Inflammatory macrophage treated with lipopolysaccharide for 1 hour (primary cell): ENCODE measurements at places on chromosomes 7 and 10.
A peak's percentile ranks its signal among the peaks of the same experiment; 100 is the strongest.

DNA sequence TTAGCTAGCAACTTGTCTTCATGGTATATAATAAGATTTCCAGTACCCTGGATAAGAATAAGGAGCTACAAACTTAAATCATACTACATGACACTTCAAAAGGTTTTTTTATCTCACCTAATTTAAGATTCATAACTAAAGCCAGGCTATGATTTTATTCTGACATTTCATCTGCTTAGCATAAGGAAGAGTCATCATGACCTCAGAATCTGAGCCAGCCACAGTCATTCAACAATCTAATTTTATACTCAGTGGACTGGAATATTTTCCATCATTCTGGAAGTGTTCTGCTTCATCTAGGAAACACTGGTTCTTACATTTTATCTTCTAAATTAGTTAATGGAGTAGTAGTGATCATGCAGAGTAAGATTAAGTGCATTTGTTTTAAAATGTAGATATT, 102.1 kb upstream of the KCND2 start:
- DNase-seq: no peak

GRCh38 chr10:64396105-64396708, 875.0 kb downstream of the REEP3 start:
- DNase-seq: no peak

- no peak for DNase-seq
Measured at GRCh38 chr7:99597762-99598501, at the start of gene TMEM225B. Gene TMEM225B (plus strand): TSS chr7:99598267. CDS start chr7:99604389, 6,122 bp downstream.

DNA sequence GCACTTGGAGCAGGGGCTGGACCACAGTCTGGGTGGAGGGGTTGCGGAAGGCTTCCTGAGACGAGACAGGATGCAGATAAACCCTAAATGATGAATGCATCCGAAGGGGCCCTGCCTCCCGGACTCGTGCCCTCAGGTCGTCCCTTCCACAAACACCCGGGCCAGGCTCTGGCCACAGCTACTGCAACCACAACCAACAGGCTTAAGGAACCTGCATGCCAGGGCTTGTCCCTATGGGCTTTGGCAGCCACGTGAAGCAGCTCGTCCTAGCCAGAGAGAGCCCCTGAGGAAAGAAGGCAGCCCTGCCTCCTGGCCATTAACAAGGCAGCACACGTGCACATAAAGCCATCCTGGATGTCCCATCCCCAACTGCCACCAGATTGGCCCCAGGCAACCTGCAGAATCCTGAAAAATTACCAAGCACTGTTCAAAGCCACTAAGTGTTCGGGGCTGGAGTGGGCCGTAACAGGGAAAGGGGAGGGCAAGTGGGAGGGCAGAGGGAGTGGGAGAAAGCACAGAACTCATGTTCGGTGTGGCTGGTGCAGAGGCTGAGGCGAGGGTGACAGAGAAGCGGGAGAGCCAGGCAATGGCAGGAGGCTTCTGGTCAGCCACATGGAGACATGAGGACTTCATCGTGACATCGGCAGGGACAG, 62.7 kb downstream of the MAD1L1 start:
- no peak for DNase-seq

- DNase-seq: peak; percentile 95
Measured at GRCh38 chr10:48512861-48513260, 92.0 kb downstream of the ARHGAP22 start.

DNA sequence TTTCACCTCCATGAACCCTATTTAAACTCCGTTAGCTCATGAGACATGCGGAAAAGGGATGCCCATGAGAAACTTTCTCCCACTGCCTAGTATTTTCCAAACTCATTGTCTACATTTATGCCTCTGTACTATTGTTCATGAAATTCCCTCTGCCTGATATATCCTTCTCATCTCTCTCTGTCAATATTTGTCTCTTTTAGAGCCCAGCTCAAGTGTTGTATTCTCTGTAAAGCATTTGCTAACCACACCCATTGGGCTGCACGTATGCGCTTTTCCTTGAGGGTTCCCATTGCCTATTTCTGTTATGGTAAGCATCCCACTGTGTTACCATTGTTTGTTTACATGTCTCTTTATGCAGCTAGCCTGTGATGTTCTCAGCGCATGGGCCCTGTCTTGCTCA, 211.4 kb downstream of the MDFIC start:
- DNase-seq: no peak
